ENCODE measurements at places on chromosomes 11 and 22. TPM values are rescaled to one million over a fixed set of nuclear protein-coding genes. Genes with fewer than 3 reads are reported as not detected.

DNA sequence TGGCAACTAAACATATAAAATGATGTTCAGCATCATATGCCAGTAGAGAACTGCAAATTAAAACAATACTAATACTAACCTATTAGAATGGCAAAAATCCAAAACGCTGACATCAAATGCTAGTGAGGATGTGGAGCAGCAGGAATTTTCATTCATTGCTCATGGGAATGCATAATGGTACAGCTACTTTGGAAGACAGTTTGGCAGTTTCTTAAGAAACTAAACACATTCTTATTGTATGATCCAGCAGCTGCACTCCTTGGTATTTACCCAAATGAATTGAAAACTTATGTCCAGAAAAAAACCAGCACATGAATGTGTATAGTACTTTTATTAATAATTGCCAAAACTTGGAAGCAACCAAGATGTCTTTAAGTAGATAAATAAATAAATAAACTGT is 258.0 kb downstream of the TENM4 start:
- no peak for DNase-seq

DNA sequence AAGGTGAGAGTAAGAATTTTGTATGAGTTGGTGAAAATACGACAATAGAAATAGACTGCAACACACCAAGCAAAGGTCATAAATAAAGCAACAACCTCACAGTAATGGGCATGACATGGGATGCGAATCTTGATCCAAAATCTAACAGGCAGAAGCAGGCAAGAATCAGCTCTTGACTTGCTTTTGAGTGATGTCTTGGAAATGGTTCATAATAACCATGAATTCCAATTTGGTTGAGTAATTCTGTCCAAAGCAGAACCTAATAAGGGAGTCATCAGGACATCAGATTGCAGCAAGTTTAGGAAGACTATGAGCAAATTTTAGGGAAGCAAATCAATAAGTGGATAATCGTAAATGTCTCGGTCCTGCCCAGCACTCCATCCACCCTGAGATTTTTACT is 224.0 kb upstream of the ISX start:
- DNase-seq, result no peak

DNA sequence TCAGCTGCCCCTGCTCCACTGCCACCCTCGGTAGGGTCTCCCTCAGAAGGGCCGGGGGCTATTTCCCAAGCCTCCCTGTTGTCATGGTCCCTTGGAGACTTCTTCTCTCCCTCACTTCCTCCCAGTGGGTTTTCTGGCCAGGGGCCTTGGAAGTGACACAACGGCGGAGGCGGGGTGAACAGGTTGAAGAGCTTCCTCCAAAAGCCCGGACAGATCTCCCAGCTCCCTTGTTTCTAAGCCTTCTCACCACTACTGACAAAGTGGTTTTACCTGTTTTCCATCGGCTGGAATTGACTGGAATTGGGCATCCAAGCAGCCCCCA is 14.5 kb downstream of the MYH9 start:
- DNase-seq, result no peak

The OR4D10 gene
- polyA plus RNA-seq, result not detected

The FAT3 gene
- polyA plus RNA-seq, result 60.1 TPM

- DNase-seq, result no peak
Measured at GRCh38 chr11:61007956-61008896, 36.7 kb downstream of the CD6 start.

- no peak for DNase-seq
Measured at GRCh38 chr22:19385221-19385906, 46.2 kb downstream of the HIRA start.

- no peak for DNase-seq
Measured at GRCh38 chr22:24400034-24400725, 27.2 kb upstream of the ADORA2A start.

- no peak for DNase-seq
Measured at GRCh38 chr22:22099194-22099486, 116.6 kb upstream of the TOP3B start.

The PHOX2A gene
- 0.13 TPM for polyA plus RNA-seq

The MUC6 gene
- 0.54 TPM for polyA plus RNA-seq

The VWCE gene
- polyA plus RNA-seq, result 2.2 TPM

GRCh38 chr11:102497061-102497460 is 33.5 kb downstream of the MMP7 start:
- no peak for DNase-seq

All from right lung (tissue), 10 donors.